Iris pigment epithelial cell (primary cell): ENCODE measurements at places on chromosomes 13 and 19.

DNA sequence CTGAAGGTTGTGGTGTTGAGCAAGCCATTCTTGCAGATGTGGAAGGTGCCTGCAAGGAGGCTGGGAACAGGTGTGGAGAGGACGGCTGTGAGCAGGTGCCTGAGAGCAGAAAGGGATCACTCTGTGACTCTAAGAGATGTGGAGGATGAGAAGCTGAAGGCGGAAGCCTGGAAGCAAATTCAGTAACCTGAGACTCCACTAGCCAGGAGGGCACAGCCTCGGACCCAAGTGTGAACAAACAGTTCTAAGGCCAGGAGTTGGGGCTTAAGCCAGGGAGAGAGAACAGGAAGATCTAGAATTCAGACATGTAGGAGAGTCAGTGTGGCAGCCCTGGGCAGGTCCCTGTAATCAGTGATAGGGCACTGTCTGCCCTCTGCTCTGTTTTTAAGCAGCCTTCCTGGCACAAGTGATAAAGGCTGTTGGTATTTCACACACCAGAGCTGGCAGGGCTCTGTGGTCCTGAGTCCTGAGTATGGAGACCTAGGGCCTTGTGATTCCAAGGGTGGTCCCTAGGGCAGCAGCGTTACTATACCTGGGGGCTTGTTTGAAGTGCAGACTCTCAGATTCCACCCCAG is 131.3 kb downstream of the SLC7A1 start:
- no peak for DNase-seq

GRCh38 chr13:93750676-93751075 is 524.1 kb downstream of the GPC6 start:
- no peak for DNase-seq

DNA sequence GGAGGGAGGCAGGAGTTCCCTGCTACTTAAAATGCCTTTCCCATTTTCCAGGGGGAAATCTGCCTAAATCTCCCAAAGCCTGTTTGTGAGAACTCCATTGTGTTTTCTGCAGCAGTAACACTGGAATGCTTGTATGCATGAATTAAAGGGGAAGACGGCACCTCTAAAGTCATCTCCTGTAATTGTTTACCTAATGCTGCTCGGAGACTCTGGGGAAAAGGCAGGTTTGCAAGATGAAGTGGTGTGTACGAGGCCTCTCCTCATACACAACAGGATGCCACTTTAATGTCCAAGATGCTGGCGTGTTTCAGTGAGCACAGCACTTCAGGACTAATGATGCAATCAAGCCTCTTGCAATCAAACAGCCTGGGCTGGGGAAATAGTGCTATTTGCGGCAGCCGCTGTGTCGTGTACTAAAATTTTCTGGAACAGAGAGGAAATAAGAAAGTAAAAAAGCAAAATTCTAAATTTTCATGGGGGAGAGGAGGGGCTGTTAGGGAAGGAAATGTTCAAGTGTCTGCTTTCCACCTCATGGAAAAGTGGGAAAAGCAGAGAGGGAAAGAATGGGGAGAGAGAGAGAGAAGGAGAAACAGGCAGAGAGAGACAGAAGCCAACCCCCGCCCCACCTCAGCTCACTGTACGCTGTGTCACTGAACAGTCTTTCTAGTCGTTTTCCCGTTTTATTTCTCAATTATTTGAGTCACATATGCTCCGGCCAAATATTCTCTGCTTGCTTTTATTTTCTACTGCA is 32.9 kb downstream of the TSHZ3 start:
- peak; percentile 66 for DNase-seq

GRCh38 chr19:45323671-45324081 is 1.0 kb upstream of the CKM start:
- no peak for DNase-seq

- no peak for DNase-seq
Observed at GRCh38 chr13:91557328-91558090, 159.1 kb downstream of the GPC5 start.

DNA sequence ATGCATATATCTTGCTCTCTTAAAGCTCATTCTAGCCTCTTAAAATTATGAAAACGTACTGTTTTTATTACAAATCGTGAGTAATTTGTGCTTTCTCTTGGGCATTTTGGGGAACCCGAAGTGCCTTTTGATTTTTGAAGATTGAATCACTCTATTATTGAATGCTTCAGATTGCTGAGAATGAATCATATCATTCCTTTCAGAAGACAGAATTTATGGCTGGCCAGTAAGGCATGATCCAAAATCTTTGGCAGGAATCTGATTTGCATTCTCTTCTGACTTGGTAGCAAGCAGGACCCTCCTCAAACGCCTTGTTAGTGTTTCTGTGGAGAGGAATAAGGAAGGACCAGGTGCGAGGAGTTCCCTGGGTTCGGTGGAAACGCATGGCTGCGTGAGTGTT is 49.5 kb downstream of the STARD13 start:
- DNase-seq: peak; percentile 83

DNA sequence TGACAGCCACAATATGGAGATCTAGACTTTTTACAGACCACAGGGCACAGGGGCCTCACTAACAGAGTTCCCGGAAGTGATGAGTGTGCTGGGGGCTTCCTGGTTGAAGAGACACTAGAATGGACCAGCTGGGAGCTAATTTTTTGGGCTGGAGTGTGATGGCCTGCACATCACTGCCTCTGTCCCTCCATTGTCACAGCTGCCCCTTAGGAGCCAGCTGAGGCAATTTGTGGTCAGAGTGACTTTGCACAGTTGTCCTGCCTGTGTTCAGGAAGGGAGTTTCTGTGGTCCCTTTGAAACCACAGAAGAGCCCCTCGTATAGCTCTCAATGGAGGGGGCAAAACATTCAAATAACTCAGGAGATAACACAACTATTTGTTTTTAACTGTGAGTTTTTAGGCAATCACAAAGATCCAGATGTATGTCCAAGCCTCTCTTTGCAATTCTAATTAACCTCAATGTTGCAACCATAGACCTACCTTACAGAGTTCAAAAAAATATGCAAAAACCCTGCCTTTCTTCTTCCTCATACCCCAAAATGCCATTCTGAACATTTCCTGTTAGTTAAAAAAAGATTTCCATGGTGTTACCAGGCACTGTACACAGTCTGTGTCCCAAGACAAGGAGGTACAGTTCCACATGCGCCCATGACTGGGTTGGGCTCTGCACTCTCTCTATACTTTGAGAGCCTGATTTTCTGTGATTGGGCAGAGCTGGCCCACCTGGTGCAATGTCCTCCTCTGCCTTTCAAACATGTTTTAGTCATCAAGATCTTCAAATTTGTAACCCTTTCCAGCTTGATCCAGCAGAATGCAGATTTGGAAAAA is 2.4 kb downstream of the ALOX5AP start:
- DNase-seq: no peak

GRCh38 chr13:33201659-33202058 is 83.9 kb downstream of the STARD13 start:
- DNase-seq: no peak

DNA sequence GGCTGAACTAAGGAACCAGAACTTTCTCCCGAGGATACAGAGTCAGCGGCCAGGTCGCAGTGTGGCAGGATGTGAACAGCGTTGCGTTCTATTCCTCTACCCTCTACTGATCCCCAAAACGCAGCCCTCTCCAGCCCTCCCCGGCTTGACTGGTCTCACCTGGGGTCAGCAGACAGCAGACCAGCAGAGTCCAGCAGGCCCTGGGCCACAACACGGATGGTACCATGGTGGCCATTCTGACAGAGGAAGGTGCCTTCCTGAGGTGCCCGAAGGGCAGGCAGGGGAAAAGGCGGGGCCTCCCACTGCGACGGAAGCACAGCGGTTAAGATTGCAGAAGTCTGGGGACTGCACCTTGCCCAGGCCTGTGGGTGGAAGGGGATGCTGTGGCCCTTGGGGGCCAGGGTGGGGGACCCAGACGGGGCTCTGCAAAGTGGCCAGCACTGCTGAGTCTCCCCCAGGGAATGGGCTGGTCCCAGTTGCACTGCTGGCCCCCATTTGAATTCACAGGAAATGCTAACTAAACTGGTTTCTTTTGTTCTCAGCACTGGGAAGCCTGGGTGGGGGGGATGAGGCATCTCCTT is at the start of gene ICAM3:
TSS of gene ICAM3 (minus strand) at position 245 of the 581 bp plus-strand sequence. CDS start at position 235, 10 bp downstream.
- DNase-seq: no peak

DNA sequence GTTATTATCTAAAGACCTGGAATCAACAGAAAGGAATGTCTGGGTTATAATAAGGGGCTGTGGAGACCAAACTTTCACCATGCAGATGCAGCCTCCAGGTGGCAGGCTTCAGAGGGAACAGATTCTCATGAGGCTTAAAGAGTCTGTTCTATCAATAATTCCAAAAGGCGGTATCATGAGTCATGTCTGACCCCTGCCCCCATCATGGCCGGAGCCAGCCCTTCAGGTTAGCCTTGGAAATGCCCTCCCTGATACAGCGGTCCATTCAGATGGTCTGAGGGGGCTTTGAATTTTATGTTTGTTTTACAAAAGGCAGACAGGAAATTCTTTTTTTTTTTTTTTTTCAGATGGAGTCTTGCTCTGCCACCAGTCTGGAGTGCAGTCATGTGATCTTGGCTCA is 21.7 kb upstream of the LAMP1 start:
- peak; percentile 78 for DNase-seq

GRCh38 chr19:38549061-38549460 is 68.7 kb downstream of the MAP4K1 start:
- no peak for DNase-seq

GRCh38 chr19:1884719-1885334 is 469 bp downstream of the ABHD17A start:
- no peak for DNase-seq

GRCh38 chr13:39811051-39811450 is 155.6 kb downstream of the COG6 start:
- DNase-seq: no peak
